ENCODE measurements at places on chromosomes 6 and 20.

- DNase-seq: no peak
Measured at GRCh38 chr6:160975162-160975561, 16.4 kb upstream of the MAP3K4 start.

DNA sequence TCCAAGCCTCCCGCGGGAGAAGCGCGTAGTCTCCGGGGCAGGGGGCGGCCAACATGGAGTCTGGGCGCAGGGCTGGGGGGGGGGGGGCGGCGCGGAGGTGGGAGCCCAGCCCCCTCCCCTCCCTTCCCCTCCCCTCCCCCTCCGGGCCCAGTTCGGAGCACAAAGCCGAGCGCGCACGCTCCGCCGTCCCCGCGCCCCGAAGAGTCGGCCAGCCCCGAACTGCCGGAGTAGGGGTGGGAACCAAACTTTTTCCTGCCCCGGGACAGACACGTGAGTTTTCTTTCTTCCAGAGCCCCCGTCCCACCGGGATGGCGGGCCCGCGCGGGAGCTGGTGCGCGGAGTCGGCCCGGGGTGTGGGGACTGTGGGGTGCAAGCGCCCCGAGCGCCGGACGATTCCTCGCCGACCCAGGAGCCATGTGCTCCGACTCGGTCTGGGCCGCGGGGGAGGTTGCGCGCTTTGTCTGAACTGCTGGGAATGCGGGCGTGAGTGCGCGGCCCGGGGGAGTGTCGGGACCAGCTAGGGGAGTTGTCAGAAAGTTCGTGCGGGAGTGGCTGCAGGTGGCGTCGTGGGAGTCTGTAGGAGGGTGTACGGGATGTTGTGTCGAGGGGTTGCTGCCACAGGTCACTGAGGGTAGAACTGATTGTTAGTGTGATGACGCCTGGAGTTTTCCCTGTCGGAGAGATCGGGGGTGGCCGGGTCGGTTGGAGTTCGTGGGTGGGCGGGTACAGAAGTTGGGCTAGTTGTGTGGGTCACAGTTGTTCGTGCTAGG, 1.2 kb downstream of the TGIF2 start:
- DNase-seq: peak; percentile 30

DNA sequence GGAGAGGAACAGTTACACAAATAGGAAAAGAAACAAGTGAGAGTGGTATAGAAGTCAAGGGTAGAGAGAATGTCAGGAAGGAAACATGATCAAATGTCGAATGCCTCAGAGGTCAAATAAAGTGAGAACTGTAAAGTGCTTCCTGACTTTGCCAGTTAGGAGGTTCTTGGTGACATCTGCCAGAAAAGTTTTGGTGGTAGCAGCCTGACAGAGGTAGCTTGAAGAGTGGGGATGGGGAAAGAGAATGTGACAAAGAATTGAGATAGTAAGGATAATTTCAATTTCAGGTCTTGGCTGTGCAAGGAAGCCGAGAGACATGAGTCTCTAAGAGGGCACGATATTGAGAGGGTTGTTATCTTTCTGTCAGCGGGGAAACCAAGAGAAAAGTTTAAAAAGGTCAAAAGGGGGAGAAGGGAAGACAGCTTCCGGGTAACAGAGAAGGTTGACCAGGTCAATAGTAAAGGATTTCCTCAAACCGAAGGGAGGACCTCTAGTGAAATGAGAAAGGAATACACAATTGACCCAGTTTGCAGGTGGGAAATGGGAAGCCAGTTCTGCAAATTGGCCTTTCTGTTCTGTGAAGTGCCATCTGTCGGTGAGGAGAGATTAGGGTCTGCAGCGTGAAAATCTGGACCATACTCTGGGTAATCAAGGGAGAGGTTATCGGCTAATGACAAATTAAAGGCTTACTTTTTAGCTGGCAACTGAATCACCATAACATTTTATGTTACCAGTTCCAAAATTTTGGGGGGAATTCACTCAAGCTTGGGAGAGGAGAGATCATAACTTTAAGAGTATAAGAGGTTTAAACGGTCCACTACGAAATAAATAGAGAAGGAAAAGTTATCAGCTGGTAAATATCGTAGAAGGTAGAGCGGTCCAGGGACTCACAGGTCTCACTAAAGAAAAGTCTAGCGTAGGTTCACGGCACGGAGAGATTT, 973 bp upstream of the BRD2 start:
- no peak for DNase-seq

- no peak for DNase-seq
Measured at GRCh38 chr20:16917636-16918035, 169.5 kb downstream of the OTOR start.

DNA sequence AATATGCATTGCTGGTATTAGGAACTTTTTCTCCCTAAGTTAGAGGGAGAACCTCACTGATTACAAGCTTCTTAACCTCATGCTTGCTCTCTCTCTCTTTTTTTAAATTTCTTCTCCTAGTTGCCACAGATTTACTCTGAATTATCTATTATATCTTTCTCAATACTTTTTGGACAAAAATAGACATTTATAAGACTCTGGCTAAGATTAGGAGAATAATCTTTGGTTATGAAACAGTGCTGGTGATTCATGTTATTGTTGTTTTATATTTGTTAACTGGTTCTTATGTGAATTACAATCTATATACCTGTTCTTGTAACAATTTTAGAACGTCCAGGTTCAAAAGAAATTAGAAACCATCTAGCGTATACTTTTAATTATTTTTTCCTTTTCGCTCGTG, 187.8 kb downstream of the OGFRL1 start:
- no peak for DNase-seq

GRCh38 chr6:28898710-28898965, 25.1 kb downstream of the TRIM27 start:
- no peak for DNase-seq

GRCh38 chr20:61271312-61272231, 19.5 kb downstream of the CDH4 start:
- DNase-seq: no peak

- no peak for DNase-seq
Measured at GRCh38 chr20:25070821-25071473, 11.0 kb downstream of the VSX1 start.

GRCh38 chr20:43667341-43668132, 623 bp downstream of the MYBL2 start:
- no peak for DNase-seq

DNA sequence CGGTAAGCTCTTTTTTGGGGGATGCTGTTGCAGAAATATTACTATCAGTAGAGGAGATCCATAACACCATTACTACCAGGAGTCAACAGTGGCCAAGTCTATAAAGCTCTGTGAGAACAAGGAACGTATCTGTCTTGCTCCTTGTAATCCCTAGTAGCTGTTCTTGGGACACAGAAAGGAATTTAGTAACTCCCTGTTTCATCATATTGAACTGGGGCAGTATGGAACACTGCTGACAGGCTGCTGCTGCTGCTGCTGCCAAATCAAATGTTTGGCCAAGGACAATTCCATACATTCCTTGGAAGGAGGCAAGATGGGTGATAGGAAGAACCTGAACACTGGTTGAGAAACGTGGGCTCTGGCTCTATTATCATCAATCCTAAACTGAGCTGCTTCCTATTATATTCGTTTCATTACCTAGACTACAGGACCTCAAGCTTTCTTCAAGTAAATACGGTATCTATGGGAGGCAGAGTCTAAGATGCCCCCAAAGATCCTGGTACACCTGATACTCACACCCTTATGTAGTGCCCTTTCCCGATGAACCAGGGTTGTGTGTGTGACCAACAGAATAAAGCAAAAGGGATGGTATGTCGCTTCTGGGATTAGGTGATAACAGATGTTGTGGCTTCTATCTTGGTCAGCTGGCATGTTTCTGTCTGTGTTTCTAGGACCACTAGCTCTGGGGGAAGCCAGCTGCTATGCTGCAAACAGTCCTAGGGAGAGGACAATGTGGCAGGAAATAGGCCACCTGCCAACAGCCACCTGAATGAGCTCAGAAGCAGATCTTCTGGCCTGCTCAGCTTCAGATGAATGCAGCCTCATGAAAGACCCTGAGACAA, 39.5 kb downstream of the ELOVL5 start:
- DNase-seq: no peak

- DNase-seq: no peak
Measured at GRCh38 chr6:132418235-132418965, 17.1 kb upstream of the MOXD1 start.

- DNase-seq: no peak
Measured at GRCh38 chr6:131460614-131461000, 112.4 kb upstream of the ARG1 start.

DNA sequence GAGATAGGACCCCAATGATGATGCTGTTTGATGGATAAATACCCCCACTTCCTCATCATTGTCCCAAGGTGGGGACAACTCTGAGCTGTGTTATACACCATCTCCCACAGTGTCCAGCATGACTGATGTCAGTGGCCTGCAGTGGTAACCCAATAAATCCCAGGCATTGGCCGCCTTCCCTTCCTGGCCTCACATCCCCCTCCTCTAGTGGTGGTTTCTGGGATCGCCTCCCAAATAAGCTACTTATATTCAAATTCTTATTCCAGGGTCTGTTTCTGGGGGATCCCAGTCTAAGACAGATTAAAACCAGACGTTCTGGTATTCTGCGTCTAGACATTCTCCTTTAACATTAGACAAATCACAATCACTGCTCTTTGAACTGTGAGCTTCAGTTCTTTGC, 90.6 kb downstream of the SCP2D1 start:
- no peak for DNase-seq

GRCh38 chr20:62529896-62530642, 54.3 kb upstream of the GATA5 start:
- DNase-seq: no peak

GRCh38 chr6:122548281-122548680, 61.9 kb upstream of the PKIB start:
- no peak for DNase-seq

DNA sequence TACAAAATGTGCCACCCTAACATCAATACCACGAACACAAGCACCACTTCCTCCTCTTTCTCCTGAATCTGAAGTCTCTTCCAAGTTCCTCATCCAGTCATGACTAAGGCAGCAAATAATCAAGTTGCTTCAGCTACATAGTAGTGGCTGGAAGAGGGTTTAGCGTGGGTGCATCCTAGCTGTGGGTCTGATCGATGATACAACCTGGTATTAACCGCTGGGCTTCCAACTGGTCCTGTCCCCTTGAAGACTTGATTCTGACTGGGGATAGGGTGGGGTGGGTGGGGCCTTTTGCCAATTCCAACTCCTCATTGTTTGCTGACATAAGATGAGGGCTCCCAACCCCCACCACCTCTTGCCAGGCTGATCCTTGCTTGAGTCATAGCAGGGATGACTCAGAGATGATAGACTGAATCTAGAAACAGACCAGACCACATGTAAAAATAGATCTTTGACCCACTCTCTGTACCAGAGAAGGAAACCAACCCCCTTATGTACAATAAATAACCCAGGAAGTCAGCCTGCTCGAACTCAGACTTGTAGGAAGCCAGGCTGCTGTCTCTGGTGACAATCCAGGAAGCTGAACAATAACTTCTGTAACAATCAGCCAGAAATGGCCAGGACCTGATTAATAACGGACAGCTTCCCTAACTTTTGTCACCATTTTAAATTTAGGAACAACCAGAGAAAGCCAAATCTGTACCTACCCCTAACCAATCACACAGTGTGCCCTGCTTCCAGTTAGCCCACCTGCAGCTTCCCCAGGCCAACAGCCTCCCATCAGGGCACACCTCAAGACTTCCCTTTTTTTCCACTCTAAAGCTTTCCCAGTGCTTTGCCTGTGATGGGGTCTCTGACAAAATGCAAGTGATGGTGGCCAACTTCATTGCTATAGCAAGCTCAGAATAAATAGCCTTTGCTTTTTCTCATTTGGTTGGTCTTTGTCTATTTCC, 68.9 kb upstream of the FAM184A start:
- DNase-seq: peak; percentile 44

DNA sequence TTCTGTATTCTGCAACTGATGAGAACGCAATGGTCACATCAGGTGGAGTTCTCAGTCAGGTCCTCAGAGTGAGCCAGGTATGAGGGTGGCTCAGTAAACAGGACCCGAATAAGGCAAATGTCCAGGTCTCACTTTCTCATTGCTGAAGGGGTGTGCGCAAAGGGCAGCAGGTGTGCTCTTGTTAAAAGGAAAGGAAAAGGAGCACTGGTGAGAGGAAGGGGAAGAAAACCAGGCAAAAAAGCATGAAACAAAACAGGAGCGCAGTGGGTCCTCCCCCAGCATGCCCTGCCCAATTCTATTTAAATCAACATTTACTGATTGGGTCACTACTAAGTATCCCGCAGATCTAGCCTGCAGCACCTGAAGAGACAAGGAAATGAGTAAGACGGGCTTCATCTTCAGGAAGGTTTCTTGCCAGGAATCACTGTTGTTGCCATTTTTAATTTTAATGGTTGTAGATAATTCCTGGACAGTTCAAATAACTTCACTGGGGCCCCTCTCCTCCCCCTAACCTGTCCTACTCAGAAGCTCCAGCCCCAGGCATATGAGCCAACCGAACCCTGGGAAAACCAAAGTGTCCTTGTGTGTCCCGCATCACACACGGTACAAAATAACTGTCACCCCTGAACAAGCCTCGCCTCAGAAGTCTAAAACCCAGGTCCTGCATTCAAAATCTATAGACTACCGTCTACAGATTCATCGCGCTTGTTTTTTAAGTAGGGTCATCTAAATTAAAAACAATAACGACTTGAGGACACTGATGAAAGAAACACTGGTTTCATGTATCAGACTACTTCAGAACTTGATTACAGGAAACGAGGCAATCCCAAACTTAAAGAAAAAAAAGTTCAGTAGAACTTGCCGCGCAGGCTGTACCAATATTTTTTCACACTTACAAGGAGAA, 980 bp downstream of the MBOAT1 start:
- DNase-seq: no peak

DNA sequence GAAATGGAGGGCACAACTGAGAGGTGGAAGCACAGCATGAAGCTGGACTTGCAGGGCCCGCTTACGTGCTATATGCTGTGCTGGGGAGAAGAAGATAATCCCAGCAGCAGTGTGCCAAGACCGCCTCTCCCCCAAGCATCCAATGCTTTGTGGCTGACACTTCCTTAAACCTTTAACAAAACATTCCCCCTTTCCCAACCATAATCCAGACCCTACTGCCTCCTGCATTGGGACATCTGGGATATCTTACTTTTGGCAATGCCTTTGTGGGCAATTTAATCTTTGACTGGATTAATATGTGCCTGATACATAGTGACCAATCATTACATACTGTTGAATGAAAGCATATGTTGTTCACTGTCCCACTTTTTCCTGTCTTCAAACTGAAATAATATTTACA, 3.1 kb upstream of the TENT5A start:
- no peak for DNase-seq

DNA sequence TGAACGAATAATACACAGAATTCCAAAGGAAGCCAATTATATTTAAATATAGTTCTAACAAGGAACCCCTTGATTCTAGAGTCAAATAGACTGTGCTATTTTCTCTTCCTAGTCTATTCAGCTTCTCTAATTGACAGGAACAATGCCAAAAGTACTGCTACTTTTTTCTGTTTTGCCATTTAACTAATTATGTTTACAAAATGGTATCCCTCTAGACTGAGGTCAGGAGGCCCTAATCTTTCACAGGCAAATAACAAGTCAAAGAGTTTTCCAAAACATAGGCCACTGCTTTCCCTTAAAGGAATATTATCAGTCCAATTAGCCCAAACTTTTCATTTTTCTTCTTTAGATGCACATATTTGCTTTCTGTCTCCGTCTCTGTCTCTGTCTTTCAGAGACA, 539.3 kb downstream of the RFPL4B start:
- DNase-seq: no peak

- DNase-seq: no peak
Measured at GRCh38 chr6:156687789-156688619, 89.2 kb upstream of the ARID1B start.
